Right atrium auricular region (tissue), 2 donors: ENCODE measurements at places on chromosomes 5 and 9. TPM values are rescaled to one million over a fixed set of nuclear protein-coding genes. Genes with fewer than 3 reads are reported as not detected.

The DIPK1B gene
- total RNA-seq, result 45.1 TPM

The TAF1L gene
- total RNA-seq, result not detected

The EPB41L4B gene
- total RNA-seq, result 30.4 TPM

- no peaks in the 10 kb centered on the region for H3K4me1 ChIP-seq
- H3K27me3 ChIP-seq, result no peaks in the 10 kb centered on the region
- no peak overlapping the region for H3K27ac ChIP-seq
- no peaks in the 10 kb centered on the region for H3K36me3 ChIP-seq
Measured at GRCh38 chr5:148974642-148975327, 88.1 kb downstream of the SH3TC2 start.

- H3K4me3 ChIP-seq, result no peak overlapping the region
- H3K27me3 ChIP-seq, result no peaks in the 10 kb centered on the region
- no peak overlapping the region for H3K27ac ChIP-seq
- no peaks in the 10 kb centered on the region for H3K4me1 ChIP-seq
- H3K36me3 ChIP-seq, result no peaks in the 10 kb centered on the region
- DNase-seq, result peak; percentile 9
Measured at GRCh38 chr5:135214897-135215616, 181.0 kb upstream of the PITX1 start.

- peaks cover 23% of the 10 kb centered on the region for H3K4me1 ChIP-seq
- H3K27ac ChIP-seq, result no peak overlapping the region
- H3K27me3 ChIP-seq, result no peaks in the 10 kb centered on the region
- no peak for DNase-seq
Measured at GRCh38 chr5:125294844-125295243, 548.4 kb upstream of the ZNF608 start.
